ENCODE measurements at places on chromosomes 12 and 14.
A peak's percentile ranks its signal among the peaks of the same experiment; 100 is the strongest.

DNA sequence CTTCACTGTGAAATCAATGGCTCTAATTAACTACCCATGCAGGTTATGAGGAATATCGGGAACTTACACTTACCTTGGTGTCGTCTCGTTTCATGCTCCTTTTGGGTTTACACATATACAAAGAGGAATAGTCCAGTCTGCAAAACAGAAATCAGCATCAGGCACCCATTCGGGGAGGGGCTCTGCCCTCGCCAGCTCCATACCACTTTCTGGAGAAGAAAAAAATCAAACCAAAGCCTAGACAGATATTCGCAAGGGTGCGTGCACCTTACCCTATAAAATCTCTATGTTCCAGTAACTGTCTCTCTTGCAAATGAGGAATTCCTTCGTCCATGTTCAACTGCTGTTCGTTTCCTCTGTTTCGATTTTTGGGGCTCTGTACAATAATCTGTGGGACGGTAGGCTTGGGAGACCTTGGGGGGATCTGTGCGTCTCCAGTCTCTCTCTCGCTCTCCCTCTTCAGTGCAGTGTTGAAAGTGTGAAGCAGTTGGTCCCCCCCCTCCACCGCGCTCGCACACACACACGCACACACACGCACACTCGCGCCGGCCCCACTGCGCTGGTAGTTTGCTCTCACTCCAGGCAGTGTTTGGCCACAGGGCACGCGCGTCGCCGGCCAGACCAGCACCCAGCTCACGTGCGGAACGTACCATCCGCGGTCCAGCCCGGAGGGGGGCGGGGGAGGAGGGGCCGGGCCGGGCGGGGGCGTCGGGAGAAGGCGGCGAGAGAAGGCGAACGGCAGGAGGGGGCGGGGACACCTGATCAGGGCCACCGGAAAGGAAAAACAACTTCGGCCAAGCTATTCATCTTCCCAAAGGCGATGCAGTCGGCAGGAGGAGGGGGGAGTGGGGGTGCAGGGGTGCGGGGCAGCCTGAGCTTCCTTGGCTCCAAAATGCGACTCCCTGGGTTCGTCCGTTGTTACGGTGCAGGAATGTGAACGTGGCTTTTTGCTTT, at the start of gene BHLHE41:
TSS of gene BHLHE41 (minus strand) at position 592 of the 954 bp plus-strand sequence. CDS start at position 334, 258 bp downstream.
- DNase-seq: peak; percentile 20

DNA sequence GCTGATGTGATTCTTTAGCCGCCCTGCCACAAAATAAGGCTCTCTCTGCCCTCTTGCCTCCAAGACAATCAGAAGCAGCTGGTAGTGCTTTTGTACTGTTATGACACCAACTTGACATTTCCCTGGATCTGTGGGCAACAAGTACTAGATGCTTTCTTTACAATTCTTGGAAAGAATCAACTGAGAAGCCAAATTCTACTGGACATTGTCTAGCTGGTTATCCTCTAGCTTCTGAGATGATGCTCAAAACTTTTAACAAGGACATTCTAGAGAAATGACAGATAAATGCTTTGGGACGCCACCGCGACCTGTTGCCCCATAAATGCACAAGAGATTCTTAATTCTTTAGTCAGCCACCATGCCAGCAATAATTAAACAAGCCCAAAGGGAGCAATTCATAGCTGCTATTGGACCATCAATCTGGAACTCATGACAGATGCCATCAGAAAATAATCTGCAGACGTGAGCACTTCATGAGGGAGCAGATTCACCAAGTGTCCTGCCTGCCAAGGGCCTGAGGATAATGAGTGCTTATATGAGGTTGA, 22.8 kb downstream of the FMNL3 start:
- DNase-seq: peak; percentile 21

GRCh38 chr12:66119870-66120241, 10.7 kb downstream of the LLPH start:
- no peak for DNase-seq

DNA sequence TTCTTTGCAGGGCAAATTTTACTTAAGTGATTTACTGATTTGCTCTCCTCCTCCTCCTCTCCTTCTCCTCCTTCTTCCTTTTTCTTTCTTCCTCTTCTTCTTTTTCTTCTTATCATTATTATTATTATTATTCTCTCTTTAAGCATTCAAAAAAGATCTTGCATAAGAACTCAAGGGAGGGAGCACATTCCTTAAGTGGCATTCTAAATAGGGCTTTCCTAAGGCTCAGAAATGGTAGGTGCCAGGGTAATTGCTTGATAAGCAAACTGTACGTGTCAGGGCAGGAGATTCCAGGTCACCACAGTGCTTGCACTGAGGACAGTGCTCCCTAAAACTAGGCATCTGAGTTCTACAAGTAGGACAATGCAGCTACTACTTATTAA, 92.4 kb downstream of the SPTSSA start:
- DNase-seq: no peak

DNA sequence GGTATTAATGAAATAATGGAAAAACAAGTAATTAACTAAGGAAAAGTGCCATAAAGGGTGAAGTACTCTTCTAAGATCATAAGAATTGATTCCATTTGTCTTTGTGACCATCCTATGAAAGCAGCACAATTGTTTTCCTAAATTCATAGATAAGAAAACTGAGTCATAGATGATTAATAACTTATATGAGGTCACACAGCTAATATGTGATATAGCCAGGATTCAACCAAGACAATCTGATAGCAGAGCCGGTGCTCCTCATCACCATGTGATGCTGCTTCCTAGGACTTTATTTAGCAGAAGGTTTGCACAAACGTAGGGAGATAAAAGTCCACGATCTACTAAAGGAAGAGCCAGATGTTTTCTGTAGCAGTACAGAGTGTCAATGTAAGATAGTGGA, 181.5 kb upstream of the SYT1 start:
- DNase-seq: no peak

DNA sequence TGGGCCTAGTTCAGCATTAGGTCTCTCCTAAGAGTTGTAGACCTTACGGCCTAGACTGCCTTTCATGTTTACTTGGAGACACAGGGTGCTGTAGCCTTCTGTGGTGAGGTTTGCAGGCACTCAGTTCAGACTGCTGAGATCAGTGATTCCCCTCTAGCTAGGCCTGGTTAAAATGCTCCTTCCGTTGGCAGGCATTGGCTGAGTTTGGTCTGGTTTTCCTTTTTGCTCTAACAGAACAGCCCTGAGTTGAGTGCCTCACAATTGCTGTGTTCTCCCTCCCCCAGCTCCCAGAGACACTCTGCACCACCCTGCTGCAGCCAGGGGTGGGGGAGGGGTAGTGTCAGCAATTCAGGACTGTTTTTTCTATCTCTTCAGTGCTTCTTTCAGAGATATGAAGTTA, 178.9 kb upstream of the DYRK2 start:
- peak; percentile 9 for DNase-seq

GRCh38 chr14:104101651-104102281, 16.3 kb downstream of the ASPG start:
- no peak for DNase-seq

GRCh38 chr14:72104011-72104613, 171.9 kb downstream of the RGS6 start:
- DNase-seq: peak; percentile 5

- peak; percentile 67 for DNase-seq
These were observed 1.2 kb downstream of the SRSF9 start for GRCh38 chr12:120468325-120468820.

GRCh38 chr14:80055667-80056496, 155.4 kb downstream of the DIO2 start:
- peak; percentile 79 for DNase-seq

GRCh38 chr14:92670643-92671366, 77.6 kb downstream of the LGMN start:
- DNase-seq: no peak

- DNase-seq: no peak
These were observed 110.6 kb upstream of the AMIGO2 start for GRCh38 chr12:47190271-47190750.

GRCh38 chr14:102492531-102492910, 17.1 kb downstream of the ANKRD9 start:
- no peak for DNase-seq

DNA sequence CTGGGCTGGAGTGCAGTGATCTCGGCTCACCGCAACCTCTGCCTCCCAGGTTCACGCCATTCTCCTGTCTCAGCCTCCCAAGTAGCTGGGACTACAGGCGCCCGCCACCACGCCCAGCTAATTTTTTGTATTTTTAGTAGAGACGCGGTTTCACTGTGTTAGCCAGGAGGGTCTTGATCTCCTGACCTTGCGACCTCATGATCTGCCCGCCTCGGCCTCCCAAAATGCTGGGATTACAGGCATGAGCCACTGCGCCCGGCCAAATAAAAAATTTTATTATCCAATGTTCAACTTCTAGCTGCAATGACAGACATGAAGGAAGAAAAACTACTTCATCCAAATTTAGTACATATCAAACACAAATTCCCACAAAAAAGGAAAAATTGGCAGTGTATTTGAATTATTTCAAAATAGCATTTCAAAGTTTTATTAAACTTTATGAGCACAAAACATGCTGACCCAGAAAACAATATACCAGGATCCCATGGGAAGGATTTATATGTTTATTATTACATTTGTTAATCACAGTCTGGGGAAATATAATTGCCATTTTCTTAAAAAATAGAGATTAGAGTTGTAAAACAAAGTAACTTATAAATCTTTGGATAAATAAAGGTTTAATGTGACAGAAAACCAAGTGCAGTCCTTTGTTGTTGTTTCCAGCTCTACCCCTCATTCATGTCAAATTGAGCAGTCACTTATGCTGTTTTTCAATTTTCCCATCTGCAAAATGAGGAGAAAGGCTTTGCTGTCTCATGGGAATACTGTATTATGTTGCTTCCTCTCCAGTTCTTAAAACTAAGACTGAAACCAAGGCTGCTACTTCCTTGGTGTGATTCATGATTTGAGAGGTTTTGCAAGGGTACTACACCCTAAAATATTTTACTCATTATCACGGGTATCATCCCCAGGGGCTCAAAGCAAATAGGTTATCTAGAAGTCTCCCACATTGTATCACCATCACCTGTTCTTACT, 155.2 kb upstream of the AVPR1A start:
- DNase-seq: peak; percentile 75

GRCh38 chr12:59010118-59010517, 89.8 kb upstream of the LRIG3 start:
- no peak for DNase-seq

GRCh38 chr12:117844114-117844830, 124.5 kb downstream of the KSR2 start:
- no peak for DNase-seq

GRCh38 chr12:25713264-25713663, 160.2 kb upstream of the LMNTD1 start:
- DNase-seq: no peak
